Activated CD8-positive, alpha-beta memory T cell treated with anti-CD3 and anti-CD28 coated beads for 1 hour (primary cell): ENCODE measurements at places on chromosomes 3 and 15.

DNA sequence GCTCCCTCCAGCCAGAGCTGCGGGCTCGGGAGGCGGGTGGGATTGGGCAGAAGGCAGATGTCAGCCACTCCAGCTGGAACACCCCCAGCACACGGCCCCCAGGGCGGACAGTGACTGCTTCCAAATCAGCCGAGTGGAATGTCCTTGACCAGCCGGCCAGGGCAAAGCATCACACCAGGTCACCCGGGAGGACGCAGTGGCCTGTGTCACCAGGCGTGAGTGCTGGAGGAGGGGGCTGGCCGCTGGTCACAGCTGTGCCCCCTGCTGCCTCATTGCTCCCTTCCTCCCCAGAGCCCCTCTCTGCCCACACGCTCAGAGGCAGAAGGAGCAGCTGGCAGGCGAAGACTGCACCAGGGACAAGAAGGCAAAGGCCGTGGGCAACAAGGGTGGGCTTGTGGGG, 33.5 kb downstream of the NTRK3 start:
- no peak for DNase-seq

DNA sequence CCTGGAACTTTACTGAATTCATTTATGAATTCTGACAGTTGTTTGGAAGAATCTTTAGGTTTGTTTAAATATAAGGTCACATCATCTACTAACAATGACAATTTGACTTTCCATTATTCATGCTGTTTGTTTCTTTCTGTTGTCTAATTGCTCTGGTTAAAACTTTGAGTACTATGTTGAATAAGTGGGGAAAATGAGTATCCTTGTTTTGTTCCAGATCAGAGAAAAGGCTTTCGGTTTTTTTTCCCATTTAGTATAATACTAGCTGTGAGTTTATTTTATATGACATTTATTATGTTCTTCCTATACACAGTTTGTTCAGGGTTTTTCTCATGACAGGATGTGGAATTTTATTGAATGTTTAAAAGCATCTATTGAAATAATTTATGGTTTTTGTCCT, 11.3 kb upstream of the TUBGCP5 start:
- no peak for DNase-seq

DNA sequence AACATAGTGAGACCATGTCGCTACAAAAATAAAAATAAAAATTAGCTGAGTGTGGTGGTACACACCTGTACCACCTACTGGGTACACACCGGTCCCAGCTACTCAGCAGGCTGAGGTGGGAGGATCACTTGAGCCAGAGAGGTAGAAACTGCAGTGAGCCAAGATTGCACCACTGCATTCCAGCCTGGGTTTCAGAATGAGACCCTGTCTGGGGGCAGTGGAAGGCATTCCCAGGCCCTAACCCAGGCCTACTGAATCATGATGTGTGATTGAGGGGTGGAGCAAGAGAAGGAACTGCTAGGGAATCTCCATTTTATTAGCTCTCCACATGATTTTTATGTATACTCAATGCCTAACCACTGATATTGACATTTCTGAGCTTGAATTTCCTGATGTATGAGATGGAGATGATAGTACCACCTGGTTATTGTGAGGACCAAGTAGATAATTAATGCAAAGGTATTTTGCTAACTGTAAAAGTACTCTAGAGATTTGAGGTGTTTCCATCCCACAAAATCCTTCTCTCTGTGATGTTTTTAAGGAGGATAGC, 169.5 kb upstream of the UMPS start:
- no peak for DNase-seq

GRCh38 chr3:18018491-18019160, 276.2 kb upstream of the TBC1D5 start:
- DNase-seq = no peak
